ENCODE measurements at places on chromosomes 12 and 14. TPM values are rescaled to one million over a fixed set of nuclear protein-coding genes. Genes with fewer than 3 reads are reported as not detected.

DNA sequence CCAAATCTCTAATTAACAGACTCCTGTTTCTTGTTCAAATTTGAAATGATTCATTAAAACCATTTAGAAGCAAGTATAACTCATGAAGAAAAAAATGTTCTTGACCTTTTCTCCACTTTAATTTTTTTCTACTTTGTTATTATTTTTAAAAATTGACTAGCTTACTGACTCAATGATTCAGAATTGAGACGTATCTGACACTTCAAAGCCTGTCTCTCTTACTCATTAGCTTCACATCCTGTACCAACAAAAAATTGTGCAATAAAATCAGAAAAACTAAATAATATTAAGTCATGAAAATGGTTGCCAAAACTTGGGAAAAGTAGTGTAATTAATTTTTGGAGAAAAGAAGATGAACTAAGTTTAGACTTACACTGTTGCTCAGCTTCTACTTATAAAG lies 331.2 kb downstream of the SLC16A7 start:
- DNase-seq = no peak

DNA sequence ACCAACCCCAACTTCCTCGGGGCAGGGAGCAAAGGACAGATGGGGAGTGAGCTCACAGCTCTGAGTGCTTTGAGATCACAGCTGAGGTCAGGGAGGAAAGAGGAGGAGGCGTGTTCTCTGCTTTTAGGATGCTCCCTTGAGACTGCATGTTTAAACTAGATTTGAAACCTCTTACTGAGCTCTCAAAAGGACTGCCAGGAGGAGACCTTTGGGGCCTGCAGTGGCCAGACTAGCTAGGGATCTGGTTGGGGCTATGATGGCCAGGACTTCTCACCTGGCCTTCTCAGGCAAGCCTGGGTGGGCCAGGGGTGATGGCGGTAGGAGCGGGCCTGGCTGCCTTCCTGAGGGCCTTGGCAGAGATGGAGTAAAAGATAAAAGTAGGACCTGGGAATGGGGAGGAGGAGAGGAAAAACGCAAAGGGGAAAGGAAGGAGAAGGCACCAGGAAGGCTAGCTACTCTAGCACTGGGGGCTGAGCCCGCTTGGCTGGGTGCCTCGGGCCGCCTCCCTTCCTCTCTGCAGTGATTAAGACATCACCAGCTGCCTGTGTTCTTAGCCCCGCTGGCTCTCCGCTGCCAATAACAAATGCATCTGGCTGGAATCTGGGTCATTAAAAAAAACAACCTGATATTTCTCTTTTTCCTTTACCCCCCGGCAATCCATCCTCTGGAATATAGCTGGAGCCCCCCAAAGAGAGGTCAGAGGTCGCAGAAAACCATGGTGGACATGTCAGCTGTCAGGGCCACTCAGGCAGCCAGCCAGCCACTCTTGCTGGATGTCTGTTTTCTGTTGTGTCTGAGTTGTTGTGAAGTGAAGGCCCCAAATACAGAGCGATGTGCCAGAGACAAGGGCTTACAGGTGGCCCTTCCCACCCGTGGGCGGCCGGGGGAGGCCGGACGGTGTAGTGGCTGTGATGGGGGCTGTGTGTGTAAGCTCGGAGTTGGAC lies 141.3 kb downstream of the TSPAN9 start:
- DNase-seq = no peak

The MFAP5 gene
- 1.4 TPM for total RNA-seq

DNA sequence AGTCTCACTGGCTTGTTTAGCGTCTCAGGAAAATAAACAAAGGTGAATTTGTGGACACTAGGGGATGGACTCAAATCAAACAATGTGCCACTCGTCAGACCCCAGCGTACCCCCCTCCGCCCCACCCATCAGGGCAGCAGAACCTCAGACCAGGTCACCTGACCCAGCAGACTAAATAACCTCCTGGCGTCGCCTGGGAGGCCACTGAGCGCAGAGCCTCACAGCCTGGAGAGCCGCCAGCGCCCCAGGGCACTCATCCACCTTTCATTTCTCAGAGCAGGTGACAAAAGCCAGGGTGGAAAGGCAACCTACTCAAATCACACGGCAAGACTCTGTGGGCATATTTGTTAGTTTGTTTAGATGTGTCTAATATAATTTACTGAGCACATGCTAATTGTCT lies 100.9 kb downstream of the DICER1 start:
- DNase-seq = no peak

DNA sequence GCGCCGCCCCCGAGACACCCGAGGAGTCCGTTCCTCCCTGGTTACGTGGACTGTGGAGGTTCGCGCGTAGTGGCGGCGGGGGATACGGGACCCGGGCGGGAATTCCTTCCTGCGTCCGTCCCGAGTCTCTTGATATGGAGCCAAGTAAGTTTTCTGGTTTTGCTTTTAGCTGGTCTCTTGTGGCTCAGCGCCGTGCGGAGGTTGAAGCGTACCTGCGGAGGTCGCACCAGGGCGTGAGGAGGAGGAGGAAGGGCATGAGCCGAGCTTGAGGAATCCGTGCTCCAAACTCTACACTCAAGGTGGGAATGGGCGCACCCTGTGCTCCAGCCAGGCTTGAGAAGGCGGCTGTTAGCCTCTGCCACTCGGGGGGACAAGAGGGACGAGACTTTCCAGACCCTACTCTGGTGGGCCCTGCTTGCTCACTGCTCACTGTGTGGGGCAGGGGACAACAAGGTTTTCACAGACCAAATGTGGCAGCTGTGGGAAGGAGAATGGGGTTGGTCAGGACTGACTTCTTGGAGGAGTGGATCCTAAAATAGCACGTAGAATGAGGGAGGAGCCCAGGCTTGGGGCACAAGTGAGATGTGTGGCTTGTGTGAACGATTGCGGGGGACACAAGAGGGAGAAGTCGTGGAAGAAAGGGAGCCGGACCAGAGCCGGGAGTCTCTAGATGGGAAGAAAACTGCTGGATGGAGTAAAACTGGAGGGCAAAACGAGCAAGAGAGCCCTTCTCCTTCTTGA lies 577 bp downstream of the ATG101 start:
- DNase-seq = peak; percentile 60

DNA sequence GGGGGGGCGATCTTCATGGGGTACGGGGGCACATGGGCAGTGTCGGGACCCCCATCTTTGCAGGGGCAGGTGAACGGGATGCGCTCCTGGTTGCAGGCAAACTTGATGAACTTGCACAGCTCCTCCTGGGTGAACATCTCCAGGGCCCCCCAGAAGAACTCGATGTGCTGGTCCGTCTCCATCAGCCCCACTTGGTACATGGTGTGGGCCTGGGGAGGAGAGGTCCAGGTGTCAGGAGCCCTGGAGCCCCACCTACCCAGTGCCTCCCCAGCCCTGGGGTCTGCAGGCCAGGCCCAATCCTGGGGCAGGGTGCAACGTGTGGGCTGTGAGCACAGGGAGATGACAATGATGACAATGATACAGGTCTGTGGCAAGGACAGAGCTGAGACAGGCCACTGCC lies 37.7 kb downstream of the TRAFD1 start:
- DNase-seq = no peak

GRCh38 chr12:126346087-126346486 lies 1280.9 kb downstream of the AACS start:
- DNase-seq = no peak

GRCh38 chr12:12715128-12715458 lies 2.1 kb upstream of the CDKN1B start:
- no peak for DNase-seq

The ACSS3 gene
- 24.5 TPM for total RNA-seq

- DNase-seq = no peak
Observed at GRCh38 chr12:106211973-106212372, 35.8 kb downstream of the CKAP4 start.

DNA sequence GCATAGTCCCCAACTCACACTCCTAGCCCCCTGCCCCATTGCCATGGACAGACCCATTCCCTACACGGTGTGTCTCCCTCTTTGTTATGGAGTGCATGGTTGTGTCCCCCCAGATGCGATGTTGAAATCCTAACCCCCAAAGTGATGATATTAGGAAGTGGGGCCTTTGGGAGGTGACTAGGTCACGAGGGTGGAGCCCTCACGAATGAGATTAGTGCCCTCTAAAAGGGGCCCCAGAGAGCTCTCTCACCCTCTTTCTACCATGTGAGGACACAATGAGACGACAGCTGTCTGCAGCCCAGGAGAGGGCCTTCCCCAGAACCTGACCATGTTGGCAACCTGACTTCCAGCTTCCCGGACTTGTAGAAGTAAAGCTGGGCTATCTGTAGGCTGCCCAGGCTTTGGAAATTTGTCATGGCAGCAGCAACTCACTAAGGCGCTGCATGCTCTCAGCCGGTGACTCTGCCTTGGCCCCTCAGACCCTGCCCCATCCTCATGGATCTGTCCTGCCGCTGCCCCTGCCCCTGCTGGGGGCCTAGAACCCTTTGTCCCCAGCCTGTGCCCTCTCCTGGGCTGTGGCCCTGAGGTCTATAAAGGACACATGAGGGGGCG lies 318.1 kb upstream of the RTL1 start:
- DNase-seq = peak; percentile 53

The ST8SIA1 gene
- 1.7 TPM for total RNA-seq

The IL26 gene
- total RNA-seq = not detected

GRCh38 chr12:12221560-12221959 lies 45.3 kb downstream of the LRP6 start:
- no peak for DNase-seq

- DNase-seq = no peak
Observed at GRCh38 chr12:65152012-65152411, 17.4 kb upstream of the LEMD3 start.

DNA sequence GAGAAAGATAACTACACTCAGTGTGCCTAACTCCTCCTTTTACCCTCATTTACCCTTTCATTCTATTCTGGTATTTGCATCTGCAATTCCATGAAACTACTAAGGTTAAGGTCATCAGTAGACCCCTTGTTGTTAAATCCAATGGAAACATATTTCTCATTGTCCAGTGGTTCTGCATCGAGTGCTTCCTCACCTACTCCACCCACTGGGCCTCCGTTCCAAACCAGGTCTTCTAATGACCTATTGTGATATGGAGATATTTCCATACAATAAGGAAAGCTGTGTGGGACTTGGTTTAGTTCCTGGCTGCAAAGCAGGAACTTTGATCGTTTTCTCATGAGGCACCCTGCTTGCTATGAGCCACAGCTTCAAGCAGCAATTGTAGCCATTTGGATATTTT lies 99.5 kb upstream of the FSCB start:
- DNase-seq = no peak

GRCh38 chr14:57171363-57171762 lies 97.3 kb downstream of the EXOC5 start:
- no peak for DNase-seq
